ENCODE measurements at places on chromosomes 2 and 18. TPM values are rescaled to one million over a fixed set of nuclear protein-coding genes. Genes with fewer than 3 reads are reported as not detected.

Gene IL1R2
- total RNA-seq = 0.13 TPM

Gene ANKRD30BL
- total RNA-seq = not detected

Gene ZAP70
- total RNA-seq = not detected

Gene MAP3K19
- total RNA-seq = not detected

Gene GNLY
- total RNA-seq = not detected

Gene PLEKHH2
- 0.20 TPM for total RNA-seq
